ENCODE measurements at places on chromosomes 5 and 9. TPM values are rescaled to one million over a fixed set of nuclear protein-coding genes. Genes with fewer than 3 reads are reported as not detected.

Gene SPAAR
- not detected for total RNA-seq

Gene HAPLN1
- total RNA-seq, result 0.37 TPM

Gene DBH
- not detected for total RNA-seq

Gene FGF10
- 0.89 TPM for total RNA-seq

Gene SEMA6A
- 0.12 TPM for total RNA-seq

Gene INSYN2B
- 11.2 TPM for total RNA-seq

Gene TEK
- 3.6 TPM for total RNA-seq

Gene SNCB
- 2.8 TPM for total RNA-seq

Gene C5orf52
- total RNA-seq, result not detected

Gene SKP1
- total RNA-seq, result 284 TPM

Gene FRRS1L
- 2.5 TPM for total RNA-seq

Gene SV2C
- total RNA-seq, result not detected

Gene LRRC19
- total RNA-seq, result not detected

Gene CAMK4
- 10.8 TPM for total RNA-seq

Gene PIP5K1B
- under 0.01 TPM for total RNA-seq

Gene FAM78A
- total RNA-seq, result 0.37 TPM

Gene ACSL6
- not detected for total RNA-seq

Gene SAXO1
- not detected for total RNA-seq

Gene ARHGEF39
- 0.87 TPM for total RNA-seq

Gene VPS13A
- total RNA-seq, result 34.5 TPM

Gene PCDHAC1
- 0.11 TPM for total RNA-seq

Gene IFNA2
- total RNA-seq, result not detected

Gene BAAT
- total RNA-seq, result under 0.01 TPM

Gene CD14
- total RNA-seq, result 0.11 TPM

Gene OR13C8
- total RNA-seq, result not detected

Gene EDIL3
- 4.8 TPM for total RNA-seq

Gene CCNI2
- not detected for total RNA-seq

Gene SKP2
- 34.8 TPM for total RNA-seq

Gene ZFP37
- 3.1 TPM for total RNA-seq

Gene PCDHA9
- 0.11 TPM for total RNA-seq

Gene MZB1
- total RNA-seq, result not detected

Gene CYLC2
- total RNA-seq, result not detected

Gene FIBCD1
- total RNA-seq, result 1.4 TPM

Gene TAF11L10
- total RNA-seq, result not detected

Gene PAXX
- total RNA-seq, result 25.1 TPM

All from uterine smooth muscle cell (primary cell).